ENCODE measurements at places on chromosomes 13 and 19.

GRCh38 chr13:46491641-46492040, 61.3 kb upstream of the LRCH1 start:
- DNase-seq: no peak

- DNase-seq: no peak
These were observed 60.7 kb upstream of the URI1 start for GRCh38 chr19:29881386-29881785.

DNA sequence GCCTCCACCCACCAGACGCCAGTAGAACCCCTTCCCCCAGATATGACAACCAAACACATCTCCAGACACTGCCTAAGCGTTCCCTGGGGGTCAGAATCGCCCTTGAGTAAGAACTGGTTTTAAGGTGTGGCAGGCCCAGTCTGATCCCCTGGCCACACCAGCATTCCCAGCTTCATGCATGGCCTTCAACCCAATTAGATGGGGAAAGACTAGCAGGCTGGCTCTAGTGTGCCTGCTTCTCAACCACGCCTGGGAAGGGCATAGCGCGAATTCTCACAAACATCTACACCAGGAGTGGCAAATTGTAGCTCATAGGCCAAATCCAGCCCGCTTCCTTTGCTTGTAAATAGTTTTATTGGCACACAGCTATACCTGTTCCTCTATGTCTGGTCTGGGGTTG, 13.6 kb downstream of the HAUS8 start:
- no peak for DNase-seq

- no peak for DNase-seq
These were observed 8.9 kb upstream of the TPM4 start for GRCh38 chr19:16067205-16067938.

GRCh38 chr19:11848594-11849469, at the start of gene ZNF439:
Gene ZNF439 (plus strand): TSS chr19:11848726. CDS start chr19:11848868, 142 bp downstream.
- no peak for DNase-seq

- no peak for DNase-seq
These were observed 53.2 kb upstream of the LSM14A start for GRCh38 chr19:34118879-34119748.

GRCh38 chr13:51371768-51372399, 32.4 kb downstream of the SERPINE3 start:
- DNase-seq: no peak

- no peak for DNase-seq
These were observed 906 bp downstream of the FXYD5 start for GRCh38 chr19:35155441-35155840.

GRCh38 chr19:4149518-4150288, 3.7 kb upstream of the CREB3L3 start:
- no peak for DNase-seq

DNA sequence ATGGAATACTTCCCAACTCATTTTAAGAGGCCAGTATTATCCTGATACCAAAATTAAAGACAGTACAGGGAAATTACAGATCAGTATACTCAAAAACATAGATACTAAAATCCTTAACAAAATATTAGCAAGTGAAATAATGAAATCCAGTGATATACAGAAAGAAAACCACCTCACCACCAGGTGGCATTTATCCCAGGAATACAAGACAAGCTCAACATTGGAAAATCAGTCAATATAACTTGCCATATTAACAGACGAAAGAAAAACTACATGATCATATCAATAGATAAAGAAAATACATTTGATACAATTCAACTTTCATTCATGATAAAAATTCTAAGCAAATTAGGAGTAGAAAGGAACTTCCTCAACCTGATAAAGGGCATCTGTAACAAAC, 6.7 kb upstream of the GNA15 start:
- peak; percentile 58 for DNase-seq

DNA sequence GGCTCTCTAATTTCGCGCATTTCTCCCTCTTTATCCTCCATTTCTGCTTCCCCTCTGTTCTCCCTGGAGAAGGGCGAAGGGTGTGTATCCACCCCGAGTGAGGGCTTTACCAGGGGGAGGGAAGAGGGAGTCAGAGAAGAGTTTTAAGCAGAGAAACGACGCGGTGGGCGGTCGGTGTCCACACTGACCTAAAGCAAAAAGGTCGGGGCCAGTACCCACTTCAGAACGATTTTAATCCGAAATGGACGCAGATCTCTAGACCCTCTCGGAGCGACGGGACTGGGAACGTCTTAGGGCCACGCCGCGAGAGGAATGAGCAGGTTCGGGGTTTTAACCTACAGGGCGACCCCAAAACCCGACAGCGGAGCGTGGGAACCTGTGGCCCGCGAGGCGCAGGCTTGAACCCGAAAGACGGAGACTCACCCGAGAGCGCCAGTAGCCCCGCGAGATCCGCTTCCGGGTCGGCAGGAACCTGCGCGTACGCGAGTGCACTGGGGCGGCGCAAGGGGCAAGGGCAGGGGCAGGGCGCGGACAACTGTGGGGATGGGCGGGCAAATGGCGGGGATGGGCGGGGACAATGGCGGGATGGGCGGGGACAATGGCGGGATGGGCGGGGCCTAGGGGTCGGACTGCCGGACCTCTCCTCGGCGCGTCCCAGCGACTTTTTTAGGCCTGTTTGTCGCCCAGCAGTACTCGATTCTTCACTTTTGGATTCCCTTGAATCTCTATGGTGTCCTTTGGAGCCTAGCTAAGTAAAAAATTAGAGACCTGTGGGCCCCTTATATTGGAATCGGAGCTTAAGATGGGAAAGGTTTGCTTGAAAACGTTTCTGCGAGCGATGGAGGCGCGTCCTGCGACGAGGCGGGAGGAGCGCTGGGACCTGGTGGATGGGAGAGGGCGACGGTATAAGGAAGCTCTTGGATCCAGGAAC, at the start of gene ZNF677:
Gene ZNF677 (minus strand): TSS at position 463 of the 931 bp plus-strand sequence. CDS start 3,323 bp downstream, outside the sequence.
- DNase-seq: no peak

DNA sequence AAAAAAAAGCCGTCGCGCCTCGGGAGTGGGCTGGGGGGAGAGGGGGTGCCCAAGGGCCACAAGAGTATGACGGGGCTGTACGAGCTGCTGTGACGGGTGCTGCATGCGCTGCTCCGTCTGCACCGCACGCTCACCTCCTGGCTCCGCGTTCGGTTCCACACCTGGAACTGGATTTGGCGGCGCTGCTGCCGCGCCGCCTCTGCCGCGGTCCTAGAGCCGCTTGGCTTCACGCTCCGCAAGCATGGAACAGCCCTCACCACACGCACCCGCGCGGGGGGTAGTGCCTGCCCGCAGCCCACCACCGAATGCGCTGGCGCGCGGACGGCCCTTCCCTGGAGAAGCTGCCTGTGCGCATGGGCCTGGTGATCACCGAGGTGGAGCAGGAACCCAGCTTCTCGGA, 18.8 kb downstream of the C1QTNF9 start:
- no peak for DNase-seq

DNA sequence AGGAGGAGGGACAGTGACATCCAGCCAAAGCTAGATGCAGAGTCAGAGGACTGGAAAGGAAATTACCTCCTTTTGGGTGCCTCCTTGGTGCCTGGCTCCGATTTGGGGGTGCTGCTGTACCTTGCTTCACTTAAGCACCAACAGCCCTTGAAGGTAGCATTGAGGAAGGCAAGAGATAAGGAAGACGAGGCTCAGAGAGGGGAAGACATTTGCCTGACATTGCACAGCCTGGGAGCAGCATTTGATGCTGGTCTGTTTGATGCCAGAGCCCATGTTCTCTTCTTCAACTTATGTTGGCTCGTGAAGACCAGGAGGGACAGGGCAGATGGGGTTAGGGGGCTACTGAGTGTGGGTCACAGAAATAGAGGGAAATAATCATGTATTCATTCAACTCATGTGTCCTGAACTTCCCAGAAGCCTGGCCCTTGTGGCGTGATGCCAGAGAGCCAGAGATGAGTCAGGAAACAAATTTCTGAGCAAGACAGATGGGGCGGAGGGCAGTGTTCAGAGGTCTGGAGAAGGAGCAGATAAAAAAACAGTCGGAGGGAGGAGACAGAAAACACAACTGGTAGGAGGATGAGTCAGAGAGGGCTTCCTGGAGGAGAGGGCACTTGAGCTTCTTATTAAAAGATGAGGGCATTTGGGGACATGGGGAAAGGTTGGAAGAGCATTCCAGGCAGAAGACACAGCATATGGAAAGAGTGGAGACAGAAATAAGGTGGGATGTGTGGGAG, 3.0 kb upstream of the C19orf81 start:
- no peak for DNase-seq

- no peak for DNase-seq
These were observed 39.1 kb upstream of the SIN3B start for GRCh38 chr19:16790051-16790450.

GRCh38 chr19:4539169-4539692, 605 bp downstream of the LRG1 start:
- DNase-seq: no peak

DNA sequence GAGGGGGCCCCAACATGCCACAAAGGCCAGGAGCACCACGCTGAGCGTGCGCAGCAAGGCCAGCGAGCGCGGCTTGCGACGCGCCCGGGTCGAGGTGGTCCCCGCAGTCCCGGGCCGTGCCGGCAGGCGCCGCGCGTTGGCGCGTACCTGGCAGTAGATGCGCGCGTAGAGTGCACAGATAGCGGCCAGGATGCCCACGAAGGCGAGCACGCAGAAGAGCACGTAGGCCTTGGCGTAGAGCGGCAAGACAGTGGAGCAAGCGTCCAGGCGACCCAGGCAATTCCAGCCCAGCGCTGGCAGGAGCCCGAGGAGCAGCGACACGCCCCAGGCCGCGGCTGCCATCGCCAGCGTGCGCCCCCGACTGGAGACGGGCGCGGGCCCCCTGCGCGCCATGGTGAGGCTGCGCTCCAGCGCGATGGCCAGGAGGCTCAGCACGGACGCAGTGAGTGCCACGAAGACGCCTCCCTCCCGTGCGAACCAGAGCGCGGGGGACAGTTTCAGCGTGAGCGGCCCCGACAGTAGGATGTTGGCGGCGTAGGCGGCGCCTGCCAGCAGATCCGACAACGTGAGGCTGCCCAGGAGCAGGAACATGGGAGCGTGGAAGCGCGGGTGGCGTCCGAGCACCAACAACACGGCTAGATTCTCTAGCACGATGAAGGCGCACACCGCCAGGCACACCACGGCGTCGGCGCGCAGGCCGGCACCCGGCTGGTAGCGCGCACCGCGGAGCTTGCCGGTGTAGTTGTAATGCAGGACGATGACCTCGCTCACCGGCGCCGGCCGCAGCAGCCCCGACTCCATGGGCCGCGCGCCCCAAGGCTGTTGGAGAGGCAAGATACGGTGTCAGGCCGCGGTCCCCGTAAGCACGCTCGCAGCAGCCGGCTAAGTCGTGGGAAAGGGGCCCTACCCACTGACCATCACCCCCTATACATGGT, 2.8 kb downstream of the S1PR5 start:
- DNase-seq: no peak

Data from NCI-H1694 treated with DMSO at 0.1 percent for 48 hours (cell line).